ENCODE measurements at places on chromosomes 5 and 9. TPM values are rescaled to one million over a fixed set of nuclear protein-coding genes. Genes with fewer than 3 reads are reported as not detected.

The QRFP gene
- total RNA-seq = not detected

- H3K27me3 ChIP-seq = no peaks in the 10 kb centered on the region
- H3K36me3 ChIP-seq = no peaks in the 10 kb centered on the region
- peaks cover 44% of the 10 kb centered on the region for H3K4me1 ChIP-seq
These were observed 36.4 kb downstream of the PIK3R1 start for GRCh38 chr5:68251804-68252522.

DNA sequence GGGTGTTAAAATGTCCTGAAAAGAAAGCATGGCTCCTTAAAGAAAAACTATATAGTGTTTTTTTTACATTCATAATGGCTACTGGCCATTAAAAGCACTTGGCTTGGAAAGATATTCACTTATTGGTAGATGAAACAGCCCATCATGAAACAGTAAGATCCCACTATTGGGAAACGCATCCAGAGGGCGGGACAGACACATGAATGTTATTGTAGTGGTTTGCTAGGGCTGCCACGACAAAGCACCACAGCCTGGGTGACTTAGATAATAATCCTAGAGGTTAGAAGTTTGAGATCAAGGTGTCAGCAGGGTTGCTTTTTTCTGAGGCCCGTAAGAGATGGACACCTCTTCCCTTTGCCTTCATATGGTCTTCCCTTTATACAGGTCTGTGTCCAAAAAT lies 139.4 kb upstream of the ANKH start:
- H3K27me3 ChIP-seq = no peaks in the 10 kb centered on the region
- no peak overlapping the region for H3K4me3 ChIP-seq
- DNase-seq = no peak
- peaks cover 17% of the 10 kb centered on the region for H3K4me1 ChIP-seq
- H3K27ac ChIP-seq = no peak overlapping the region
- no peaks in the 10 kb centered on the region for H3K36me3 ChIP-seq

DNA sequence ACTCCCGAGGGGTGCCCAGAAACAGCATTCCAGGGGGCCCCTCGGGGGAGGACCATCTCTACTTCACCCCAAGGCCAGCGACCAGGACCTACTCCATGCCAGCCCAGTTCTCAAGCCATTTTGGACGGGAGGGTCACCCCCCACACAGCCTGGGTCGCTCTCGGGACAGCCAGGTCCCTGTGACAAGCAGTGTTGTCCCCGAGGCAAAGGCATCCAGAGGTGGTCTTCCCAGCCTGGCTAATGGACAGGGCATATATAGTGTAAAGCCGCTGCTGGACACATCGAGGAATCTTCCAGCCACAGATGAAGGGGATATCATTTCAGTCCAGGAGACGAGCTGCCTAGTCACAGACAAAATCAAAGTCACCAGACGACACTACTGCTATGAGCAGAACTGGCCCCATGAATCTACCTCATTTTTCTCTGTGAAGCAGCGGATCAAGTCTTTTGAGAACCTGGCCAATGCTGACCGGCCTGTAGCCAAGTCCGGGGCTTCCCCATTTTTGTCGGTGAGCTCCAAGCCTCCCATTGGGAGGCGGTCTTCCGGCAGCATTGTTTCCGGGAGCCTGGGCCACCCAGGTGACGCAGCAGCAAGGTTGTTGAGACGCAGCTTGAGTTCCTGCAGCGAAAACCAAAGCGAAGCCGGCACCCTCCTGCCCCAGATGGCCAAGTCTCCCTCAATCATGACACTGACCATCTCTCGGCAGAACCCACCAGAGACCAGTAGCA lies 83.9 kb downstream of the GOLPH3 start:
- no peak overlapping the region for H3K4me3 ChIP-seq
- no peak for DNase-seq
- no peak overlapping the region for H3K27ac ChIP-seq
- peaks cover 5% of the 10 kb centered on the region for H3K4me1 ChIP-seq
- H3K27me3 ChIP-seq = no peaks in the 10 kb centered on the region

DNA sequence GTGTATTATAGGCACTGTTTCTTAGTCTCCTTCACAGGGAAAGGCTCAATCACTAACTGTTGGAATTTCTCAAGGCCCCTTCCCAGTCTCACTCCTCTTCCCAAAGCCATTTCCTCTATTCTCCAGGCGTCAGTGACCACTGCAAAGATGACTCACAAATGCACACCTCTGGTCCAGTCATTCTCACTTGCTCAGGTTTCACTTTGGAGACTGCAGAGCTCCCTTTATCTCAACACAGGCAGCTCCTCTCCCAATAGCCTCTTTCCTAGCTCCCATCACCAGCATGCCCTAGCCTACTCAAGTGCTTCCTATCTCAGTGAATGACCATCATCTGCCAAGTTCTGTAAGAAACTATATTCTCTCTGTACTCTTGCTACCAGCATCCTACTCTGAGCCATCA lies 323.6 kb downstream of the NTRK2 start:
- no peak overlapping the region for H3K4me3 ChIP-seq
- no peaks in the 10 kb centered on the region for H3K4me1 ChIP-seq
- H3K27ac ChIP-seq = no peak overlapping the region
- H3K27me3 ChIP-seq = no peaks in the 10 kb centered on the region
- DNase-seq = no peak

DNA sequence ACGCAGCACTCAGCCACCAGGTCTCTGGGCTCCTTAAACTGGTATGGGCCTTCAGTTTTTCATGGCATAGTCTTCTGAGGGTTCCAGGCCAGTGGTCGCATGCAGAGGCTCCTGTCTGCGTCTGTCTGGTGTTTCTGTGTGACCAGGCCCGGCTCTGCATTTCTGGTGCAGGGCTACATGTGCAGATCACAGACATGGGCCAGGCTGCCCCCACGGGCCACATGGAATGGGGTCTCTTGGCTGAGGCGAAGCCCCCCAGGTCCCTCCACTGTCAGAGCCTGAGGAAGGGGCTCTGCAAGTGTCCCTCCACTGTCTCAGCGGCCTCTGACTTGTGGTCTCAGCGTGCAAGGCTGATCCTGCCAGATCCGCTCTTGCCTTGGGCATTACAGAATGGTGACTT lies 15.6 kb upstream of the CARD19 start:
- H3K4me3 ChIP-seq = no peak overlapping the region
- no peaks in the 10 kb centered on the region for H3K36me3 ChIP-seq
- peaks cover 10% of the 10 kb centered on the region for H3K4me1 ChIP-seq

- no peak overlapping the region for H3K4me3 ChIP-seq
- H3K27me3 ChIP-seq = no peaks in the 10 kb centered on the region
- H3K4me1 ChIP-seq = no peaks in the 10 kb centered on the region
- no peak overlapping the region for H3K27ac ChIP-seq
These were observed 467.9 kb upstream of the DAB2 start for GRCh38 chr5:39892708-39893107.
